Ureter (tissue), 1 donor: ENCODE measurements at places on chromosomes 1 and 21. TPM values are rescaled to one million over a fixed set of nuclear protein-coding genes. Genes with fewer than 3 reads are reported as not detected.

DNA sequence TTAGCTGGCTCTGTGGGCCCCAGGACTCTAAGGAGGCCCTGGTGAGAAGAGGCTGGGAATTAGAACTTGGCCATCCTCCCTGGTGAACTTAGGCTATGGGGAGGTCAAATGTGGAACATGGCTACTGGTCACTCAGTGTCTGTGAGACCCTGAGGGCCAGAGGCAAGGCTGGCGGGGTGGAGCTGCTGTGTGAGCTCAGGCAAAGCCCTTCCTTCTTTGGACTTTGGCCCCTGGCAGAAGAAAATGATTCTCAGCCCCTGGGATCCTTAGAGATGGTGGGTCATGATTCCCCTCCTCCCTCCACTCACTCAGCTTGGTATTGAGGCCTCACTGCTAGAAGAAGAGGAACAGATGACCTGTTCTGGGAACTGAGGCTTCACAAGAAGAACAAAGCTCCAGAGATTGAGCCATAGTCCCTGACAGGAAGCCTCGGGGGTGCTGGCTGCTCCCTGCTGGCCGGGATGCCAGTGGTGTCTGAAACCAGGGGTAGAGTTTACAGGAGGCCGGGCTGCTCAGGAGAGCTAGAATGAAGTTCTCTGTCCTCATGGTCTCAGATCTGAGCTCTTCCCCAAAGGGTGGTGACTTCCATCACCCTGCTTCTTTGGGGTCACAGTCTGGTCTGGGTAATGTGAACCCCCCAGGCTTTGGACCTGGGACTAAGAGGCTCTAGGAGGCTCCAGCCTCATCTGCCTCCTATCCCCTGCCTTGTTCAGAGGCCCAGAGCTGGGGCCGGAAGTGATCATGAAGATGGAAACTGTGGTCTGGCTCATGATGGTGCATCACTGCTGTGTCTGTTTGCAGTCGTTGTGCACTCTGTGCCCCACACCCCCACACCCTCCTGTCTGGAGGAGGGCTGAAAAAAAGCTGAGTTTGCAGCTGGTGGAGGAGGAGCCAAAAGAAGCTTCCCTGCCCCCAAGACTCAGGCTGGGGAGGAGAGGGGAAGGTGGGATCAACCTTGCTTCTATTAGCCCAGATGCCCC, 905 bp downstream of the BTBD19 start:
- no peak for DNase-seq

KDF1 gene
- 15.7 TPM for total RNA-seq

CYP4B1 gene
- total RNA-seq = 358 TPM

- no peak for DNase-seq
Observed at GRCh38 chr1:203519053-203519840, 25.3 kb downstream of the OPTC start.

DNA sequence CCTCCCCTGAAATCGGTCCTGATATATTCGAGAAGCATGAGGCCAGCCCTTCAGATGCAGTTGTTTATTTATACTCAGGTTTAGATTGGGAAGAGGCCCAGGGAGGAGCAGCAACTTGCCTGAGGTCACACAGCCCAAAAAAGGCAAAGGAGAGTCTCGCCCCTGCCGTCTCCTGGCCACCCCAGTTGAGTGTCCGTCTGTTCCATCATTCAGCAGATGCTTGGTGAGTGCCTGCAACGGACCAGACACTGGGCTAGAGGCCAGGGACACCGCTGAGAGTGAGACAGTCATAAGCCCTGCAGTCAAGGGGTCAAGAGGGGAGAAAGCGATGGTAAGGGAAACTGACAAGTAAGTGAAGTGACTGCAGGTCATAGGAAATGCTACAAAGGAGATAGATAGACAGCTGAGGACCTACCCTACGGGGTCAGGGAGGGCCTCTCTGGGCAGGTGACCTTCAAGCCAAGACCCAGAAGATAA, 15.4 kb upstream of the SELENON start:
- DNase-seq = no peak

- DNase-seq = no peak
Observed at GRCh38 chr1:71039661-71040262, 7.9 kb downstream of the PTGER3 start.

DNA sequence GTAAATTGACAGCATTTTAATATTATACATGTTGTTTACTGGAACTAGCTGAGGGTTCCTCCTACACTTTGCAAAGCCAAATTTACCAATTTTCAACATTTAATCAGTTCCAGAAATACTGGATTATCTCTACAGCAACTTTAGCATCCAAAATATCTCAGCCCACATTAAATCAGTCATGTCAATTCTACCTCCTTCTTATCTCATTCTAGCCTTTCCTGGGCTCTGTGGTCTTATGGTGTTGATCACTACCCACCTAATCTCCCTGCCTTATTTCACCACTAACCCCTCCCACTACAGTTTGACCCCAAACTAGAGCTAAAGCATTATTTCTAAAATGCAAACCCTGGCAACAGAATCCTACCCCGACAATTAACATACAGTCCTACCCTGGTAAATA, 3.3 kb downstream of the OMA1 start:
- no peak for DNase-seq

DNA sequence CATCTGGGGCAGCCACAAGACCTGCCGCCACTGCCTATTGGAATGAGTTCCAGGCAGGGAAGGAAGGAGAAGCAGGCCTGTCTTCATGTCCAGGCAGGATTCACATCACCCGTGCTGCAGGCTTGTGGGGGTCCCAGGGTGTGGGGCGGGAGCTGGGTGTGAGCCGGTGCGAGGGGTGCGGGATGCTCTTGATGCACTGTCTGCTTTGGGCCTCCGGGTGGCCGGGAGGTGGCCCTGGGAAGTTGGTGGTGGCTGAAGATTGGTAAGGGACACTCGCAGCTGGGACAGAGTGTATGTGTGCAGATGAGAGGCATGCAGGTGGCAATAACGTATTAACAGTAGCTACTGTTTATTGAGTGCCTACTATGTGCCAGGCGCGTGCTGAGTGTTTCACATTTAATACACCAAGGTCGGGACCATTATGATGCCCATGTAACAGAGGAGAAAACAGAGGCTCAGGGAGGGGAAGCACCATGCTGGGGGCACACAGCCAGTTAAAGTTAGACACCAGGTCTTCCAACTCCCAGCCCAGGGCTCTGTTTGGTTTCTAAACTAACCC, 3.3 kb downstream of the CROCC start:
- no peak for DNase-seq
